Right ventricle myocardium superior (tissue), 1 donor: ENCODE measurements at places on chromosomes 16 and 17.

DNA sequence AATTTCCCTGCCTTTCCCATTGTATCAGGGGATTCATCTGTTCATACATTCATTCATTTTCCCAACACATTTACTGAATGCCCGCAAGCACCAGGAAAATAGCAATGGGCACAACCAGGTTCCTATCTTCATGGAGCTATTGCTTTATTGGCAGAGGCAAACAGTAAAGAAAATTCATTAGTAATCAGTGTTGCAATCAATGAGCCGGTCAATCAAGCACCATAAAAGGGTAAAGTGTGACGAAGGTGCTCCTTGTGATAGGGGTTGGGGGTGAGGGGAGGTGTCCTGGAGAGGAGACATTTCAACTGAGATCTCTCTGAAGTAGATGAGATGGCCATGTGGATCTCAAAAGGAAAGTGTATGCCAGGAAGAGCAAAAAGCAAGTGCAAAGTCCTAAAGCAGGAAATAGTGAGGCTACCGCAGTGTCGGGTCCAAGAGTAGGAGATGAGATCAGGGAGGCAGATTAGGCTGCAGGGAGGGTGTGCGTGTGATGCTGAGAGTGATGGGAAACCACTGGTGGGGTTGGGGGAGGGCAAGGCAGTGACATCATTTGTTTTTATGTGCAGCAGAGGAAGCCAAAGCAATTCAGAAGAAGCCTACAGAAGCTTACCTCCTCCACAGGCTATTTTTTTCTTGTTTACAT is 28.4 kb downstream of the CDH13 start:
- no peak for DNase-seq

GRCh38 chr17:82091264-82092066 is 6.6 kb downstream of the FASN start:
- DNase-seq: peak; percentile 28

DNA sequence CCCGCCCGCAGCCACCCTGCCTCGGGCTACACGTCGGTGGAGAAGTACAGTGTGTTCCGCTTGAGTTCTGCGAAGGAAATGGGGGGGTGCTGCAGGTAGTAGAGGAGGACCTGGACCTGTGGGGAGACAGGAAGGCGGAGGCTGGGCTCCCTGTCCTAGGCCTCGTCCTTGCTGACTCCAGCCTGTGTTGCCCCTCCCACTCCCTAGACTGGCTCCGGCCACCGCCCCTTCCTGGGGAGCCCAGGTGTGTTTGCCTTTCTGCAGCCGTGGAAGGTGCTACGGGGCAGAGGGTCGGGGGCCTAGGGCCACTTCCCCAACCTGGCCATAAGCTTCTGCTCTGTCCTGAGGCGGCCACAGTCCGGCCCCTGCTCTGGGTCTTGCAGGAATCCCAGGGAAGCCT is 9.1 kb downstream of the TIMM22 start:
- peak; percentile 45 for DNase-seq

GRCh38 chr16:47970291-47970931 is 185.4 kb downstream of the ABCC12 start:
- DNase-seq: no peak

DNA sequence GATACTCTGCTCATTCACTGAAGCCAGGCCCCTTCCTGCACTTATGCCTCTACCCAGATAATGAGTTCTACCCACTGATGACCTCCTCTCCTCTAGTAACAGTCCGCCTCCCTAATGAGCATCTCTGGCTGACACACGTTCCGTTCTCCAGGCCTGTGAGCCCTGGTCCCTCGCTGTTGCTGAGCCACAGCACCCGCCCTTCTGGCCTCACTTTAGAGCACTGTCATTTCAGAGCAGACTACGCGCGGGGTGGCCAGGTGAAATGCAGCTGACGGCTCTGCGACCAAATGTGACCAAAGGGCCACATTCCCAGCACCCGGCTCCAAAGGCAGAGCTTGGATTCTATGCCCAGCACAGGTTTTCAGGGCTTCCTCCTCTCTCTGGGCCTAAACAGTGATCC is 13.8 kb downstream of the PSMD3 start:
- DNase-seq: no peak

DNA sequence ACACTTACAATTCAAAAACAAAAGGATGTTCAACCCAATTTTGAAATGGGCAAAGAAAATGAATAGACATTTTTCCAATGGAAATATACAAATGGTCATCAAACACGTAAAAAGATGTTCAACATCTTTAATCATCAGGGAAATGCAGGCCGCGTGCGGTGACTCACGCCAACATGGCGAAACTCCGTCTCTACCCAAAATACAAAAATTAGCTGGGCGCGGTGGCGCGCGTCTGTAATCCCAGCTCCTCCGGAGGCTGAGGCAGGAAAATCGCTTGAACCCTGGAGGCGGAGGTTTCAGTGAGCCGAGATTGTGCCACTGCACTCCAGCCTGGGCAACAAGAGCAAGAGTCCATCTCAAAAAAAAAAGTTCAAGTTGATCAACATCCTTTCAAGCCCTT is 1.8 kb upstream of the CLUAP1 start:
- peak; percentile 22 for DNase-seq

- DNase-seq: no peak
Measured at GRCh38 chr17:66255112-66255511, 25.9 kb upstream of the APOH start.

DNA sequence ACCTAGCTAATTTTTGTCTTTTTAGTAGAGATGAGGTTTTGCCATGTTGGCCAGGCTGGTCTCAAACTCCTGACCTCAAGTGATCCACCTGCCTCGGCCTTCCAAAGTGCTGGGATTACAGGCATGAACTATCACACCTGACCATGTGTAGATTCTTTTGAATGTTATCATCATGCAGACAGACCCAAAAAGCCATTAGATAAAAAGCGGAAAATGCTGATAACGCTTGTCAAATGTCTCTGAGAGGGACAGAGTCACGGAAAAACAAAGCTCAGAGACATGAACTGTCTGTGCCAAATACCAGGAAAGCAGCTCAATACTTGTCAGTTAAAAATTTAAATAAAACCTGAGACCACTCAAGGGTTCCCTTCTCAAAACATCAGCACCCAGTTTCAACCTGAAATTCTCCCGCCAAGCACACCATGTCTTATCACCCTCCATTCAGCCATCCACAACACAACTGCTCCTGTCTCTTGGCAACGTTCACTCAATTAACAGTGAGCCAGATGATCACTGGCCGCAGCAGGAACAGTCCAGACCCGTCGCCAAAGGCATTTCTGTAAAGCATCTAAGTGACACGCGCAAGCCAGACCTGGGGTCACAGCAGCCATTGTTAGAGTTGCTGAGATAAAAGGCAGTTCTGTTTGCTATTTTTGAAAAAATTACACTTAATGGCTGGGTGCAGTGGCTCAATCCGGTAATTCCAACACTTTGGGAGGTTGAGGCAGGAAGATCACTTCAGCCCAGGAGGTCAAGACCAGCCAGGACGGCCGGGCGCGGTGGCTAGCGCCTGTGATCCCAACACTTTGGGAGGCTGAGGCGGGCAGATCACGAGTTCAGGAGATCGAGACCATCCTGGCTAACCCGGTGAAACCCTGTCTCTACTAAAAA is 29.7 kb downstream of the FANCA start:
- no peak for DNase-seq

- peak; percentile 42 for DNase-seq
Measured at GRCh38 chr17:59565959-59566324, 532 bp downstream of the DHX40 start.

- no peak for DNase-seq
Measured at GRCh38 chr16:85507342-85507741, 105.8 kb upstream of the GSE1 start.

GRCh38 chr17:61371179-61371578 is 28.5 kb upstream of the TBX2 start:
- DNase-seq: no peak

GRCh38 chr16:12545792-12546342 is 257.8 kb downstream of the CPPED1 start:
- DNase-seq: no peak

- DNase-seq: no peak
Measured at GRCh38 chr17:4256952-4257351, 6.8 kb downstream of the ANKFY1 start.

GRCh38 chr16:29857133-29857760 is 5.8 kb downstream of the CDIPT start:
- DNase-seq: no peak

DNA sequence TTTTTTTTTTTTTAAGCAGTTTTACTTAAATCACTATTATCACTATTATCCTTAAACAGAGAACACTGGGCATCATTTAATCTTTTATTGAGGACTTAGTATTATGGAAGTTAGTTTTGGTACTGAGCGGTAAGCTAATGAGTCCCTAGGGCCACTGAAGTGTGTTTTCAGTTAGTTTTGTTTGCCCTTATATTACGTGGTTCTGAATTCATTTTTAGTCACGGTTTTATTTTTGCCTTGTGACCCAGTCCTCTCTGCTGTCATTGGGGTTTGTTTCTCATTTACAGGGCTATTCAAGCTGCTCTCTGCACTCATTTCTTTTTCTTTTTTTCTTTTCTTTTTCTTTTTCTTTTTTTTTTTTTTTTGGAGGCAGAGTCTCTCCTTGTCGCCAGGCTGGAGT is 17.3 kb downstream of the RABEP1 start:
- DNase-seq: no peak

GRCh38 chr17:68440526-68440925 is 16.8 kb downstream of the WIPI1 start:
- DNase-seq: no peak

GRCh38 chr17:60525328-60525684 is 736 bp downstream of the APPBP2 start:
- DNase-seq: no peak

- no peak for DNase-seq
Measured at GRCh38 chr17:74604200-74604599, 12.1 kb upstream of the CD300LD start.

DNA sequence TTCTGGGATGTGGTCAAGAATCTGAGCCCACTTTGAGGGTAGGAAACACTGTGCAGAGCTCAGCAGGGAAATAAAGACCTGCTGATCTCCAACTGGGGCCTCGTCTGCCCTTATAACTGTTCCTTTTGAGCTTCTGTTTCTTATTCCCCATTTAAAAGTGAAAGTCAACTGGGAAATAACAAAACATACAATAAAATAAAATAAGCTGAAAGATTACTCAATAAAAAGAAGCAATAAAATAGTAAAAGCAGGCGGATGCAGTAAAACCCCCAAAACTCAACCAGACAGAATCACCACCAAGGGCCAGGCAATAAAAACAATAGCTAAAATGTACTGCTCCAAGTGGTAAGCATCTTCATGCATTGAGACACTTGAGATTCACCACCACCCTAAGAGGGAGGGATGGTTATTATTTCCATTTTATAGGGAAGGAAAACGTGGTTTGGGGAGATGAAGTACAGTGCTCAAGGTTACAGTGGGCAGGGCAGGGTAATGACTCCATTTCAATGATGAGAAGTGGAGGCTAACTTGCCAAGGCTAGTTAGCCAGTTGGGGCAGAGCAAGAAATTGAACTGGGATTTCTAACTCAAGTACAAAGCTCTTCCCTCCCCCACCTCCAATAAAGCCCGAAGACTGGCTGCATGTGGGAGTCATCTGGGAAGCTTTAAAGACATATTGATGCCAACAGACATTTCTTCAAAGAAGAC is 6.4 kb upstream of the SPACA3 start:
- no peak for DNase-seq

- DNase-seq: no peak
Measured at GRCh38 chr16:56828647-56829046, 36.4 kb upstream of the SLC12A3 start.

DNA sequence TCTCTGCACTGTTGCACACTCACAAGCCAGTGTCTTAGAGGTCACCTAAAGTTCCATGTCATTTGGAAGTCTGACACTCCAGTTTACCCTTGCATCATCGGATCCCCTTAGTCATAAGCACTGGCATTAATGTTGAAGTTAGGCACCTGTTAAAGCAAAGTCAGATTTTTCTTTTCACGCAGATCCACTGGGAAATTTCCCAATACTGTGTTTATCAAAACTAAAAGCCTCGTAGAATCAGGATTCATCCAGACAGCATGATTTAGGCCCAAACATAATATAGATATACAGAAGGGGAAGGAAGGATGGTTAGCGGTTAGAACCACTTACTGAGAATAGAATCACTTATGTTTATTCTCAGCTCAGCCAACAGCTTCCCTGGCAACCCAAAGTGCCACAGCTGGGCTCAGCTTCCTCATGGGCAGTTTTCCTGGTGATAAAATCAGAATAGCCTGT is 30.1 kb upstream of the HAPSTR1 start:
- DNase-seq: peak; percentile 64

- no peak for DNase-seq
Measured at GRCh38 chr17:45861165-45861564, 16.5 kb downstream of the SPPL2C start.

DNA sequence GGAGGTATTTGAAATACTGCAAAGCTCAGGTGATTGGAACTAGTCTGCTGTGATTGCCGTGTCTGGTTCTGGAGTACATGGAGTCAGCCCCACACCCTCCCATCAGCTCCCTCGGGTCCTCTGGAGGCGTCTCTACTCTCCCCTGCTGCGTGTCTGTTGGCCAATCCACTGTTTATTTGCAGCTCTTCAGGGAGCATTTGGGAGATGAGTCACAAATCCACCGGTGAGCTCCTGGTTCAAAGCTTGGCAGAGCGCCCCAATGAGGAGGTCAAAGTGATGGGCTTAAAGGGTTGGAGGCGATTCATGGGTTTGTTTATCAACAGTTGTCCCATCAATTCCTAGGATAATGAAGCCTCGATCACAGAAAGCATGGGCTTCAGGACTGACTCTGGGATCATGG is 14.6 kb downstream of the CALB2 start:
- DNase-seq: no peak

DNA sequence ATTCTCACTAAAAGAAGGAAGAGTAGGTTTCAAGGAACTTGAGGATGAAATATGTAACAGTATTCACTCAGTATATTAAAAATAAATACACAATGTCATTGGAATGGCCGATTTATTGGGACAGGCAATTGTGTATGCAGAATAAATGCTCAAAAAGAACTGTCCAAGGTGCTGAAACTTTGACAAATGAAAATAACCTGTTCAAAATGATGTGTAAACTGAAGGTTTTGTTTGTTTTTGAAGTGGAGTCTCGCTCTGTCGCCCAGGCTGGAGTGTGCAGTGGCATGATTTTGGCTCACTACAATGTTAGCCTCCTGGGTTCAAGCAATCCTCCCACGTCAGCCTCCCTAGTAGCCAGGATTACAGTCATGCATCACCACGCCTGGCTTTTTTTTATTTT is 318.7 kb upstream of the RBFOX1 start:
- no peak for DNase-seq
